ENCODE measurements at places on chromosomes 1 and 21. TPM values are rescaled to one million over a fixed set of nuclear protein-coding genes. Genes with fewer than 3 reads are reported as not detected.

The IGSF3 gene
- total RNA-seq = 0.45 TPM

The THAP3 gene
- total RNA-seq = 28.2 TPM

The AUNIP gene
- 9.1 TPM for total RNA-seq

The PDC gene
- total RNA-seq = not detected

The DHX9 gene
- 116 TPM for total RNA-seq

The MROH9 gene
- total RNA-seq = not detected

The CDA gene
- 4.2 TPM for total RNA-seq

The MX2 gene
- 1.5 TPM for total RNA-seq
